ENCODE measurements at places on chromosomes 11 and 22.

DNA sequence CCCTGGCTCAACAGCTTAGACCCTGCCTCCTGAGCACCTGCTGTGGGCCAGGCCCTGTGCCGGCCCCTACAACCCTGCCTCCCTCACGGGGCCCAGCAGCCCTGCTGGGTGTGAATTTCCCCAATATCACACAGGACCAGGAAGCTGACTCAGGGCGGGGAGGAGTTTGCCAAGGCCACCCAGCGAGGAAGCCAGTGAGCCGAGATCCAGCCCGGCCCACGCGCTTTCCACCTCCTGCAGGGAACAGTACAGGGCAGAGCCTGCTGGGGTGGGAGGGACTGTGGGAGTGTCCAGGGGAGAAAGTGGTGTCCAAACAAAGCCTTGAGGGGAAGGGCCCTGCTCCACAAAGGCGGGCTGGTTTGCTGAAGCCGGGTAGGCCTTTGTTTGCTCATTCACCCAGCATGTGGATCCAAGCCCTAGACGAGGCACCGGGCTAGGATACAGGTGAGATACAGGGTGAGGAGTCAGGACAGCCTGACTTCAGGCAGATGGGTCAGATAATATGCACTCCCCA, 26.8 kb downstream of the RPL3 start:
- no peak for DNase-seq

- no peak for DNase-seq
These were observed 27.0 kb downstream of the CABIN1 start for GRCh38 chr22:24037851-24038765.

GRCh38 chr11:79742176-79742575, 301.3 kb upstream of the TENM4 start:
- DNase-seq, result no peak

GRCh38 chr11:8282631-8283030, 19.0 kb upstream of the LMO1 start:
- no peak for DNase-seq

GRCh38 chr22:39859903-39860588, 33.5 kb downstream of the ENTHD1 start:
- no peak for DNase-seq
